Glomerular endothelial cell (primary cell): ENCODE measurements at places on chromosomes 4 and X. TPM values are rescaled to one million over a fixed set of nuclear protein-coding genes. Genes with fewer than 3 reads are reported as not detected.

GRCh38 chr4:139030614-139031235 lies 15.1 kb downstream of the NOCT start:
- DNase-seq, result peak; percentile 83

DNA sequence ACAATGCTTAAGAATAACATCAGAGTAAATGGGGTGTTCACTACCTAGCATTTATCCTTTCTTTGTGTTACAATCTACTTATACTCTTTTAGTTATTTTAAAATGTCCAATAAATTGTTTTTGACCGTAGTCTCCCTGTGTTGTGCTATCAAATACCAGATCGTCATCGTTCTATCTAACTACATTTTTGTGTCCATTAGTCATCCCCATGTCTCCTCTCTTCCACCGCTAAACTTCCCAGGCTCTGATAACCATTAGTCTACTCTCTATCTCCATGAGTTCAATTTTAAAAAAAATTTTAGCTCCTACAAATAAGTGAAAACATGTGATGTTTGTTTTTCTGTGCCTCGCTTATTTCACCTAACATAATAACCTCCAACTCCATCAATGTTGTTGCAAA lies 381.9 kb downstream of the PRDM5 start:
- no peak for DNase-seq

- no peak for DNase-seq
These were observed 35.7 kb upstream of the EGFL6 start for GRCh38 chrX:13533726-13534125.

- DNase-seq, result no peak
These were observed 460.1 kb downstream of the NAF1 start for GRCh38 chr4:162706632-162707031.

- no peak for DNase-seq
These were observed 19.9 kb upstream of the MXD4 start for GRCh38 chr4:2281575-2282343.

- no peak for DNase-seq
These were observed 51.6 kb downstream of the ATP8A1 start for GRCh38 chr4:42605264-42605663.

GRCh38 chr4:174244441-174244840 lies 39.0 kb downstream of the FBXO8 start:
- no peak for DNase-seq

- no peak for DNase-seq
These were observed 136.5 kb downstream of the RNF150 start for GRCh38 chr4:140996766-140997165.

- no peak for DNase-seq
These were observed 117.8 kb upstream of the NOCT start for GRCh38 chr4:138897811-138898226.

DNA sequence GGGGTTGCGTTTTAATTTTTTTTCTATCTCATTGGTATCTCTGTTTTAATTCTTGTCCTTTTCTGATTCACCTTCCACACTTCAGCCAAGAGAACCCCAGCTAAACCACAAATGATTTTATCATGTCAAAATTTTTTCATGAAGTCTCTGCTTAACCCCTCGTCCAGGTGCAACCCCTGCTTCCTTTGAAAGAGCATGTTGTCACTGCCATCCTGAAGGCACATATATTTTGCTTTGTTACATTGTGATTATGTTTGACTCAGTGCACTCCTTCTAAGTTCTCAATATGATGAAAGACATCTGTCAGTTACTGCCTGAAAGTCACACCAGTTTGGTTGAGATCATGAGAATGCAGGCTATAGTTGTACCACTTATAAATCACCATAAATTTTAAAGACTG lies 99.9 kb upstream of the FMR1 start:
- DNase-seq, result no peak

DNA sequence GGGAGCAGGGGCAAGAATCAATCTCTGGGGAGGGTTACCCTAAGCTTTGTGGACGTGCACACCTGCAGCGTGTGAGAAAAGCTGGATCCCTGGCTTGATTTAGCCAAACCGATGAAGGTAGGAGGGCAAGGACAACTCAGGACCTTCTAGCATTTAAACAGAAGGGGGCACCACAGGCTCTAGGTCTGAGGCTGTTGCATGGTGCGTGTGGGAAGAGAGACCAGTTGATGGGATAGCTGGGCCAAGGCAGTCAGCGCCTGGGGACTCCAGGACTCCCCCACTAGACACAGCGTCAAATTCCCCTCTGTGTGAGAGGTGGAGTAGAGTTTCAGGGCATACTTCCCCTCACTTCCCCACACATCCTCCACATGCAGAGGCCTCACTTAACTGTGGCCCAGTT lies 4.3 kb downstream of the GABRQ start:
- no peak for DNase-seq

DNA sequence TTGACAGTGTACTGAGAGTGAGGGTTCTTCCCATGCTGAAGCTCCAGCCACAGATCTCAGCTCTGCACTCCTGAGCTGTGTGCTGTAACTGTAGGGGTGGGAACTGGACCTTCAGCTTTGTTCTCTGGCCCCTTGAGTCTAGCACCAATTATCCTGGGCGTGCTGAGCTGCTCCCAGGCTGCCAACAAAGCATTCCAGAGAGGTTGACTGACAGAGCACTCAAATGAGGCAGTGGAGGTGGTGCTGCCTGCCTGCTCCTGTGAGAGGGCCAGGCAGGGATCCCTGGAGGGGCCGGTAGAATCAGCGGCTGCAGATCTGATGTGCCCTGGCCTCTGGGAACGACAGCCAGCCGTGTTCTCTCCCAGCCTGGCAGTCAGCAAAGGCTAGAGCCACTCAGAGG lies 375.7 kb upstream of the AADAT start:
- no peak for DNase-seq

GRCh38 chr4:22593933-22594332 lies 78.1 kb upstream of the ADGRA3 start:
- DNase-seq, result no peak

DNA sequence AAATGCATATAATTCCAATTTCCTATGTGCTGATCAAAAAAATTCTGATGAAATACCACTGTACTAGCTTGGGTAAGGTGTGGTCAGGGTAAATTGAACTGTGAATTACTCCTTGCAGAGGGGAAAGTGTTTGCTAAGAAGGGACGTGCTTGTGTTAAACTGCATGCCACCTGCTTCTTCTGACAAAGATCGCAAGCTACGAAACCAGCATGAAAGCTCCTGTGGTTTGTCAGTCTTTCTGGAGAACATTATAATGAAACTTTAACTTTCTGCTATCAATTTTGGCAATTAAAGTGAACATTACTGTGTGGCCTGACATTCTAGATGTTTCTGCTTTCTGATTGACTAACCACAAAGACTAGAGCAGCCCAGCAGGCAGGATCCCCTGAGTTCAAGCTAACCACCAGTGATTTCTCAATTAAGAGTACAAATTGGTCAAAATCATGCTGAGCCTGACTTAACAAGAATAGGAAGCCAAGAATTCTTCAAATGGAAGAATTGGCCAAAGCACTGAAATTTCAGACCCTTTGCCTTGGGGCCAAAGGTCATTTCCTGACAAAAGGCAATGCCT lies 239.0 kb downstream of the SLITRK2 start:
- no peak for DNase-seq

The CENPVL2 gene
- not detected in 2 replicates for total RNA-seq

The ATXN3L gene
- total RNA-seq, result not detected in 2 replicates

The PRR27 gene
- total RNA-seq, result not detected in 2 replicates

The GRIA3 gene
- total RNA-seq, result 0.53 and 0.58 TPM in 2 replicates

The GLRA3 gene
- total RNA-seq, result not detected in 2 replicates

The MAGEC2 gene
- not detected in 2 replicates for total RNA-seq

The P2RY8 gene
- 0.05 and 0.23 TPM in 2 replicates for total RNA-seq

The PITX2 gene
- total RNA-seq, result not detected in 2 replicates
